ENCODE measurements at places on chromosomes 5 and 9. TPM values are rescaled to one million over a fixed set of nuclear protein-coding genes. Genes with fewer than 3 reads are reported as not detected.

DNA sequence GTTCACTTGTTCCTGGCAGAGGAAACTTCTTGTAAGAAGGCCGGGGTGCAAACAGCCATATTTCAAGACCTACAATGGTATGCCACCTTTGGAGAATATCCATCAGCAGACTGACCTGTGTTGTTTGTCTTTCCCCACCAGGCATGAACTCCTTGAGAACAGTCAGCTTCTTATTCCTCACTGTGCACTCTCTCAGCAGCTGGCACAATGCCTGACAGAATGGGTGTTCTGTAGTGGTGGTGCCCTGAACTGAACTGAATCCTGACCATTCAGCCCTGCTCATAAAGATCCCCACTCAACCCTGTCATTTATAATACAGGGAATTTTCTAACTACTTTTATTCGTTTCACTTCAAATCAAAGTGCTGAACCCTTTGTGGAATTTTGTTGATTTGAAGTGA lies 206.9 kb downstream of the COX7C start:
- no peaks in the 10 kb centered on the region for H3K36me3 ChIP-seq
- no peaks in the 10 kb centered on the region for H3K4me1 ChIP-seq

DNA sequence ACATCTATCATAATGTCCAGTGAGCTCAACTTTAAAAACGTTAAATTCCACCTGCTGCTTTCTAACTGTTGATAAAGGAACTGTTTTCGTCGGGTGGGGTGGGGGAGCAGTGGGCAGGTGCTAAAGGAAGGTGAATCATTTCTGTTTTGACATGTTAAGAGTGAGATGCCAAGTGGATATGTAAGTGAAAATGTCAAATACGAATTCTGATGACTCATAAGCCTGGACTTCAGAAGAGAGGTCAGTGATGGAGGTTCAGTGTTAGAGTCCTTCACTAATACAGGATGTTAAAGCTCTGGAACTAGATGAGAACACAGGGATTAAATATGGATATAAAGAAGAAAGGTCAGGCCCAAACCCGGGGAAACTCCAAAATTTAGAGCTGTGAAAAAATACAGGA lies 617.9 kb upstream of the CTNND2 start:
- no peak overlapping the region for H3K4me3 ChIP-seq
- H3K36me3 ChIP-seq = no peaks in the 10 kb centered on the region
- H3K4me1 ChIP-seq = peaks cover 7% of the 10 kb centered on the region

- no peaks in the 10 kb centered on the region for H3K27me3 ChIP-seq
- no peak overlapping the region for H3K27ac ChIP-seq
- peaks cover 2% of the 10 kb centered on the region for H3K4me1 ChIP-seq
- no peak for DNase-seq
- peaks cover 26% of the 10 kb centered on the region for H3K36me3 ChIP-seq
Observed at GRCh38 chr5:140671472-140672125, 1.8 kb downstream of the DND1 start.

ACTBL2 gene
- total RNA-seq = 0.12 TPM

WDR38 gene
- total RNA-seq = not detected

- H3K27me3 ChIP-seq = no peaks in the 10 kb centered on the region
- no peak overlapping the region for H3K4me3 ChIP-seq
- H3K4me1 ChIP-seq = no peaks in the 10 kb centered on the region
- H3K27ac ChIP-seq = no peak overlapping the region
- H3K36me3 ChIP-seq = peaks cover 58% of the 10 kb centered on the region
- no peak for DNase-seq
Observed at GRCh38 chr5:14286574-14287421, 143.7 kb downstream of the TRIO start.

MEIKIN gene
- total RNA-seq = not detected

GRCh38 chr5:94575196-94575595 lies 43.2 kb downstream of the KIAA0825 start:
- H3K36me3 ChIP-seq = no peaks in the 10 kb centered on the region
- no peak for DNase-seq
- no peaks in the 10 kb centered on the region for H3K4me1 ChIP-seq
- H3K4me3 ChIP-seq = no peak overlapping the region
- H3K27me3 ChIP-seq = no peaks in the 10 kb centered on the region

- no peak overlapping the region for H3K27ac ChIP-seq
- no peak for DNase-seq
- H3K36me3 ChIP-seq = no peaks in the 10 kb centered on the region
- no peak overlapping the region for H3K4me3 ChIP-seq
Observed at GRCh38 chr5:147586832-147587231, 77.0 kb upstream of the DPYSL3 start.

PCDHA3 gene
- not detected for total RNA-seq

- no peaks in the 10 kb centered on the region for H3K27me3 ChIP-seq
- no peaks in the 10 kb centered on the region for H3K4me1 ChIP-seq
- no peak overlapping the region for H3K4me3 ChIP-seq
- H3K36me3 ChIP-seq = no peaks in the 10 kb centered on the region
Observed at GRCh38 chr9:3698531-3698930, 172.7 kb upstream of the RFX3 start.

TAF11L4 gene
- total RNA-seq = not detected

- H3K27me3 ChIP-seq = no peaks in the 10 kb centered on the region
- DNase-seq = no peak
- H3K27ac ChIP-seq = no peak overlapping the region
- H3K4me1 ChIP-seq = no peaks in the 10 kb centered on the region
Observed at GRCh38 chr9:77982581-77983319, 48.9 kb downstream of the GNAQ start.

GRCh38 chr5:35717718-35718117 lies 100.1 kb downstream of the SPEF2 start:
- no peaks in the 10 kb centered on the region for H3K27me3 ChIP-seq
- H3K27ac ChIP-seq = no peak overlapping the region
- H3K4me1 ChIP-seq = no peaks in the 10 kb centered on the region
- no peaks in the 10 kb centered on the region for H3K36me3 ChIP-seq
- no peak overlapping the region for H3K4me3 ChIP-seq
- DNase-seq = no peak

- peaks cover 9% of the 10 kb centered on the region for H3K4me1 ChIP-seq
- H3K36me3 ChIP-seq = no peaks in the 10 kb centered on the region
- H3K4me3 ChIP-seq = no peak overlapping the region
- no peak for DNase-seq
Observed at GRCh38 chr9:130266236-130267098, 907 bp downstream of the HMCN2 start.

MAMDC2 gene
- total RNA-seq = not detected

LCN9 gene
- total RNA-seq = not detected

CD180 gene
- not detected for total RNA-seq

Measured in PC-3 (cell line).